ENCODE measurements at places on chromosomes 16 and 17.

DNA sequence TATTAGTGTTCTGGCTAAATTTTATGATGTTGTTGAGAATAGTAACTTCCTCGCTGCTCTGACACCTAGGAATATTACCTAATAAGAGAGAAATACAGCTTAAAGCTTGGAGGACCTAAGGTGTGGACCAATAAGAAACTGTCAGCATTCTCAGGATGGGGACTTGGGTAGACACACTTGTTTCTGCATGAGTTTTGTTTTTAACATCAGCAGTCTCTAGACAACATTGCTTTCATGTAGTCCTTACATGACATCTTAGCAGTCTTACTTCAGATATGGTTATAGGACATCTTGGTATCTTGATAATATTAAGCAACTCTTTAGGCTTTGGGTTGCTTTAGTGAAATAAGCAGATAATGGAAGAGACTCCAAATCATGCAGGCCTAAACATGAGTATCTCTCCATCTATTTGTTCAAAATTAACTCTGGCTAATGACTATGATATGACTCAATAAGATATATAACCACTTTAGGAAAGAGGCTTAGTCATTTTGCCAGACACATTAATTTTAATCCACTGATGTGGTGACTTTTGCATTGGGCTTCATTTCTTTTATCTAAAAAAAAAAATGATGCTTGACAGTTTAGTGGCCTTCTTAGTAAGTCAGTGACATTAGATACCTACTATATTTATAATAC, 84.5 kb downstream of the WNT3 start:
- no peak for DNase-seq

DNA sequence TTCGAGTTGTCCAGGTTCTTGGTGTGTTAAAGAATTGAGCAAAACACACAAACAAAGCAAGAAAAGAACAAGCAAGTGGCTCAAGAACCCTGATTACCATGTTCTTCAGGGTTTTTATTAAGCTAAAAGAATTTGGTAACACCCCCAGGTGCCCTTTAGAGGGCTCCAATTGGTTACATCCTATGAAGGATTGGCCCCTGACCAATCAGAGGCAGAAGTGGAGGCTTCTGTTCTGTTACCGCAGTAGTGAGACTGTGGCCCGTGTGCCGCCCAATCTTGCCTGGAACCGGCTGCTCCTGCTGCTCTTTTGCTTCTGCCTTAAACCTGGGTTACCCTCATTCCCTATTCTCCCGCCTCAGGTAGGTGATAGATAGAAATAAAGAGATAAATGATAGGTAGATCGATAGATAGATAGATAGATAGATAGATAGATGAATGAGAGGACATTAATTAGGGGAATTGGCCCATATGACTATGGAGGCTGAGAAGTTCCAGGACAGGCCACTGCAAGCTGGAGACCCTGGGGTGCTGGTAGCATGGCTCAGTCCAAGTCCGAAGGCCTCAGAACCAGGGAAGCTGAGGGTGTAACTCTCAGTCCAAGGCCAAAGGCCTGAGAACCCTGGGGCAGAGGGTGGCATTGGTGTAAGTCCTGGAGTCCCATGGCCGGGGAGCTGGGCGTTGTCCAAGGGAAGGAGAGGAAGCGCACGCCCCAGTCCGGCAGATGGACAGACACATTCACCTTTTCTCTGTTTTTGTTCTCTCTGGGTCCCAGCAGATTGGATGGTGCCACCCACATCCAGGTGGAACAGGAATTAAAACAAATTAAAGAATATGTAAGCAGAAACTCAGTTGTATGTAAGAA, 3.5 kb upstream of the CA5A start:
- no peak for DNase-seq

DNA sequence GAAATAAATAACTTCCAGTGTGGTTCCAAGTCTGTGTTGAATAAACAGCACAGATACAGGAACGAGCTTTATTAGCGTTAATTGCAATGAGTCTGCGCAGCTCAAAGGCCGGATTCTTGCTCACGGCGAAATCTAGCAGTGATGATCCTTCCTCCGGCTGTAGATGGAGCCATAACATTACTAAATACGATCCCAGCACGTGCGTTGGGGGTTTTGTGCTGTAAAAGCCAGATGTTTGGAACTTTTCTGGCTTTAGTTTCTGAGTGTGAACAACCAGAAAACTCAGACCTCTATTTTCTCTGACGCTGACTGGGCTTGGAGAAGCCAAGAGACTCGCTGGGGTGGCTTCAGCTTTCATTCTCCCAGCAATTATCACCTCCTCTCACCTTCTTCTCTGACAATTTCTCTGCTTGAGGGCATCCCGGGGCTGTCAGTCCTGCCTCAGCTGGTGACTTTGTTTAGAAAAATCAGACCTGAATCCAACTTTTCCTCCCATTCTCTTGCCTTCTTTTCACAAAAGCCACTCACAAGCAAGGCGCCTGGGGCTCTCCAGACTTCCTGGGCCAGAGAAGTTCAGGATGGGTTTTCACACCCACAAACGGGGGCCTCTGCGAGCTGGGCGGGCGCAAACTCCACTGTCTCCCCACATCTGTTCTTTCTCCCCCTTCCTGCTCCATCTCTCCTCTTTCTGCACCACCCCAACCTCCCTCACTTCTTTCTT, 47.1 kb upstream of the AKTIP start:
- peak; percentile 20 for DNase-seq

DNA sequence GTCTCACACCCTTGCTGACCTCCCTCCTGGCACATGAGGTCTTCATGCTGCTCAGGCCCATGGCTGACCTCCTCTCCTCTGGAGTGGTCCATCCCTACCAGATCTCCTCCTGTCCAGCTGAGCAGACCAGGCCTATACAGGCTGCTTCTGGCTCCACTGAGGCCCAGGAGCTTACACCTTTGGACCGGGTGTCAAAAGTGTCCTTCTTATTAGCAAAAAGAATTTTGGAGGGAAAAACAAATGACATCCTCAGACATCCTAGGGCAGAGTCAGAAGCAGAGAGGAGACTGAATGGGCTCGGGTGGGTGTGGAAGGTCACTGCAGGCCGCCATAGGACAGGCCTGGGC, 38.1 kb downstream of the WSB1 start:
- no peak for DNase-seq

DNA sequence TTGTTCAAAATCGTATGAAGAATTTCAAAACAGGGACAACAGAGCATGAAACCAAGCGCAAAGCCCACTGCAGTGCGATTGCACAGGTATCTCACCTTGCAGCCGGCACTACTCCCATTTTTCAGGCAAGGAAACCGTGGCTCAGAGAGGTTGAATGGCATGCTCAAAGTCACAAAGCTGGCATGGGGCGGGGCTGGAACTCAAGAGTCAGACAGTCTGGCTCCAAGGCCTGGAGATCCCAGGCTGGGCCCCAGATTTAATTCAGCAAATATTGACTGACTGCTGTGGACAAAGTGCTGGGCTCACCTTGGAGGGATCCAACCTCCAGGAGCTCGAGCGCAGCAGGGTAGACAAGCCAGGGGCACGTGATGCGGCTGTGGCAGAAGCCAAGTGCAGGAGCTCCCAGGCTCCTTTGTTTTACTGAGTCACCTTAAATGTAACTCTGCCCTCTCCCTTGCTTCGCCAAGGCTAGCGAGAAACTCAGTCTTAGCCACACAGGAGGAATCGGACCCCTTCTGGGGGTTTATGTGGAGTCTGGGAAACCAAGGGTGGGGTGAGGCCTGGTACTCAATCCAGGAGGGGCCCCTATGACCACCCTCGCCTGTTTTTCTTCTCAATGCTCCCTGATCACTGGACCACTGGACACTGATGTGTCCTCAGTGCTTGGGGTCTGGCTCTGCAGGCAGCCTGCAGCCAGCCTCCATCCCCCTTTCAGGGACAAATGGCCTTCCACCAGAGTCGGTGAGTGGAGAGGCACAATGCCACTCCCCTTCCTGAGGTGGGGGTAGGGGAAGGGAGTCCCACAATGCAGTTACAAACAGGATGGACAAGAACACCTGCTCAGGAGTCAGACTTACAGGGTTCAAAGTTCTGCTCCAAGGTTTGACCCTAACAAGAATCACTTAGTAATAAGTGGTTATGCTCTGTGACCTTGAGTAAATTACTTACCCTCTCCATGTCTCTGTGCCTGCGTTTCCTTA, 3.9 kb upstream of the SPATA20 start:
- DNase-seq: no peak

GRCh38 chr16:3150346-3151218, 15.8 kb downstream of the ZNF213 start:
- peak; percentile 99 for DNase-seq

GRCh38 chr17:3630781-3631180, 5.3 kb downstream of the SHPK start:
- DNase-seq: no peak

- DNase-seq: no peak
Measured at GRCh38 chr17:32917842-32918241, 10.1 kb upstream of the TMEM98 start.

- no peak for DNase-seq
Measured at GRCh38 chr16:31113121-31114120, 4.0 kb upstream of the KAT8 start.

GRCh38 chr17:81682565-81683207, 911 bp downstream of the ARL16 start:
- no peak for DNase-seq

- DNase-seq: no peak
Measured at GRCh38 chr16:89616623-89617022, 3.2 kb downstream of the DPEP1 start.

GRCh38 chr16:2199621-2200139, 3.3 kb upstream of the CASKIN1 start:
- DNase-seq: no peak

DNA sequence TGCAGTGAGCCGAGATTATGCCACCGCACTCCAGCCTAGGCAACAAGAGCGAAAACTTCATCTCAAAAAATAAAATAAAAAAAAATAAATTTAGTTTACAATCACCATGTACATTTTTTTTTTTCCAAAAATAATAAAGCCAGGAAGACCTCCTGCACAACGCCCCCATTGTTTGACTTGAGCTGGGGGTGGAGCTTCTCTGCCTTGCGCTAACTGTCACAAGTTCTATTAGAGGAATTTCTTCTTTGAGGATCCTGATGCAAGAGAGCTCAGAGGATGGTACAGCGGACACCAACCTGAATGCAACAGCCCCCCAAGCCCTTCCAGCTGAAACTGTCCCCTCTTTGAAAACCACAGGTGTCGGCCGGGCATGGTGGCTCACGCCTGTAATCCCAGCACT, 24.9 kb upstream of the CBX4 start:
- no peak for DNase-seq

GRCh38 chr16:59164461-59164860, 430.3 kb upstream of the GOT2 start:
- no peak for DNase-seq

Measured in Panc1 (cell line).